ENCODE measurements at places on chromosomes 2 and 18.

- no peak for DNase-seq
Observed at GRCh38 chr2:165876712-165877111, 76.9 kb downstream of the TTC21B start.

DNA sequence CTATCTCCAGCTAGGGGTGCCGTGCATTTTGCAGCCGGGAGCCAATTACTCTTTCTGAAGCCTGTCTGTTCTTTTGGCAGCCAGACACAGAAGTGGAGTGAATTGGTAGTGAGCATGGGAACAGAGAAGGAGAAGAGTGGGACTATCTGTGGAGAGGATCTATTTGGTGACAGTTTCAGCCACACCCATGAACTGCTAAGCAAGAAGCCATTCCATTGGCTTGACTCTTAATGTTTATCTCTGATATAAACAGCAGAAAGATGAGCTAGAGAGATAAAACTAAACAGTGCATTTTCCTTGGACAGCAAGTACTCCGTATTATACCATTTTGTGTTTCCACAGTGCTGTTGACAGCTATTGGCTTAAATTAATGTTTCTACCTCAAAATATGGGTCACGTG lies 259.6 kb upstream of the THUMPD2 start:
- DNase-seq: peak; percentile 32

DNA sequence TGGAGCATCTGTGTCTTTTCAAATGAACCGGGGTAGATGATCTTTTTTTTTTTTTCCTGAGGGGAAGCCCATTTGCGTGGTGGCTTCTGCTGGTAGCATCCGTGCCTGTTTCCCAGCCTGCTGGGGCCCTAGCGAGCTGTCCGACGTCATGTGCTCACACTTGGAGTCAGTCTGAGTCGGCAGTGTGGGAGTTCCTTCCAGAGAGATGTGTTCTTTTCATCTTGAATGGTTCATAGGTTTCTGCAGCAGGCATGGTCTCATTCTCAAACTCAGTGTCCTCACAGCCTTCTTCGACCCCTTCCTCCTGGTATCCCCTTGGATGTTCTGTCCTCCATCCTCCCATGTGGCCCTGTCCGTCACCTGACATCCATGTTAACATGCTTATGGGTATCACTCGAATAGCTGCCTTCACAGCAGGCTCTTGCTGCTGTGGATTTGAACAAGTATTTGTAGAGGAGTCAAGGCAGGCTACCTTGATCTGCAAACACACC lies 51.0 kb downstream of the LDLRAD4 start:
- DNase-seq: no peak

DNA sequence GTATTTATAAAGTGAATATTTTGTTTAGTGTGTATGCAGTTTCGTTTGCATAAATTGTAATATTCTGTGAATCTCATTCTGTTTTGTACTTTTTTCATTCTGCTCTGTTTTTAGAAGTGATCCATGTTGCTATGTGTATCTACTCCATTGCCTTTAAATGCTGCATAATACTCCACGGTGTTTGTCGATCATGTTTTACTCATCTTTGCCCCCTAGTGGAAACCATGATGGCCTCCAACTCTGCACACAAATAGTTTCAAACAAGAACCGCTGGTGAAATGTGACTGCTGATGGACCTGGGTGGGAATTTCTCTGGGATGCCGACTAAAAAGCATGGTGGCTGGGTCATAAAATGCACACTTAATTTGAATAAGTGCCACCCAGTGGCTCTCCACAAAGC lies 32.0 kb upstream of the SKOR2 start:
- DNase-seq: peak; percentile 36

DNA sequence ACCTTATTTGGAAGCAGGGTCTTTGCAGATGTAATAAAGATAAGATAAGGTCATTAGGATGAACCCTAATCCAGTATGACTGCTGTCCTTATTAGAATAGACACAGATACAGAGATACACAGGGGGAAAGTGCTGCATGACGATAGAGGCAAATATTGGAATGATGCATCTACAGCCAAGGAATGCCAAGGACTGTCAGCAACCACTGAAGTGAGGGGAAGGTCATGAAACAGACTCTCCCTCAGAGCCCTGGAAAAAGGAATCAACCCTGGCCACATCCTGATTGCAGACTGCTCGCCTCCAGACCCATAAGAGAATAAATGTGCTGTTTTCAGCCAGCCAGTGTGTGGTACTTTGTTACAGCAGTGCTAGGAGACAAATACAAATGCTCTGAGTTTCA lies 14.8 kb downstream of the TMEM237 start:
- DNase-seq: no peak

DNA sequence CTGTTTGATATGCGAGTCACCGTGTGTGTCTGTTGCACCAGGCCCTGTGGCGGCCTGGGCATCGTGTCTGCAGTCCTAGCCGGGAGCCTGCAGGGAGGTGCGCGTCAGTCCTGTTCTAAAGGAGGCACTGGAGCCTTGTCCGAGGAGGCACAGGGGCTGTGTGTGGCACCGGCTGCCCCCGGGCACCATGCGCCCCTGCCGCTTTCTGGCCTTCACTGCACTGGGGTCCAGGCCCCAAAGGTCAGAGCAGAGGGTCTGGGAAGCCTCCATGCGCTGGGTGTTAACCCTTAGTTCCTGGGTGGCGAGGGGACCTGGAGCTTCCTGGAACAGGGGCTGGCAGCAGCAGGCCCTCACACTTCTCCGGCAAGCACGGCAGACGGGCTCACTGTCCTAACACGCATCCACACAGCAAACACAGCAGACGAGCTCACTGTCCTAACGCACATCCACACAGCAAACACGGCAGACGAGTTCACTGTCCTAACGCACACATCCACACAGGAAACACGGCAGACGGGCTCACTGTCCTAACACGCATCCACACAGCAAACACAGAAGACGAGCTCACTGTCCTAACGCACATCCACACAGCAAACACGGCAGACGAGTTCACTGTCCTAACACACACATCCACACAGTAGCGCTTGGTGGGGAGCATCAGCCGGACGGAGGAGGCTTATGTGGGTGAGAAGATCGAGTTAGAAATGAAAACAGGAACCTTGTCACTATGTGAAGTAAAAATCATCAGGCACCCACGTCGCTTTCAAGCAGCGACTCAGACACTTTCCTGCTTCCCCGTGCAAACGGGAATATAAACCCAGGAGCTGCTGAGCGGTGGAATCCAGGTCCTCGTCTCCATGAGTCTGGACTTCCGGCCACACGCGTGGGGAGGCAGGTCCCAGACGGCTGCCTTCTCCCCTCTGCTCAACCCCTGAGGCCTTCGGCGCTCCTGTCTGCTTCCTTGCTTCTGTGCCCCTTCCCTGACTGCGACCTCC lies 65.3 kb downstream of the TPO start:
- DNase-seq: no peak

GRCh38 chr2:235311044-235311443 lies 182.8 kb upstream of the AGAP1 start:
- no peak for DNase-seq

- no peak for DNase-seq
Observed at GRCh38 chr18:73717570-73717969, 430.1 kb downstream of the FBXO15 start.

GRCh38 chr2:162925595-162925994 lies 87.0 kb upstream of the KCNH7 start:
- peak; percentile 43 for DNase-seq

DNA sequence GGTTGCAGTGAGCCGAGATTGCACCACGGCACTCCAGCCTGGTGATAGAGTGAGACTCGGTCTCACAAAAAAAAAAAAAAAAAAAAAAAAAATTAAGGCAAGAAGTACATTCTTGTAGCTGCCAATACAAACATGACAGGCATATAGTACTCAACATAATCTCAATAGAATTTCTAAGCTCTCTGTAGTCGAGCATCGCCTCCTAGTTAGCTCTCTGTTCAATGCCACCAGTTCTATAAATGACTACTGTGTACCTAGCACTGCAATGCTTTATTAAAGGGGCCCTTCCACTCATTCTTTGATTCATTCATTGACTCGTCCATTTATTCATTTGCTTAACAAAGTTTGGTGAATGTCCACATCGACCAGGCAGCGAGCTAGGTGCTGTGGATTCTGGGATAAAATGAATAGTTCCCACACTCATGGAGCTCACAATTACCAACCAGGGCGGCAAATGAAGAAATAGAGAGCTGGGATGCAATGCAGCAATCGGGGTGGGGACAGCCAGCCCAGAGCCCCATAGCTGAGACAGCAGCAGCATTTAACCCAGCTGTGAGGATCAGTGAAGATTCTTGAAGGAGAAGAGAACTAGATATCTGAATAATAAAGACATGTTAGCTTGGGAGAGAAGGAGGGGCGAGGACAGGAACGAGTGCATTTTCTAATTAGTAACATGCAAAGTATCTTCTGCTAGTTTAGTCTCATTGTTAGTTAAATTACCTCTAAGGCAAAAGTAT lies 349.8 kb downstream of the LPIN1 start:
- no peak for DNase-seq

- no peak for DNase-seq
Observed at GRCh38 chr18:74745633-74746403, 148.1 kb downstream of the ZNF407 start.

- no peak for DNase-seq
Observed at GRCh38 chr2:17301437-17301836, 216.8 kb downstream of the RAD51AP2 start.

DNA sequence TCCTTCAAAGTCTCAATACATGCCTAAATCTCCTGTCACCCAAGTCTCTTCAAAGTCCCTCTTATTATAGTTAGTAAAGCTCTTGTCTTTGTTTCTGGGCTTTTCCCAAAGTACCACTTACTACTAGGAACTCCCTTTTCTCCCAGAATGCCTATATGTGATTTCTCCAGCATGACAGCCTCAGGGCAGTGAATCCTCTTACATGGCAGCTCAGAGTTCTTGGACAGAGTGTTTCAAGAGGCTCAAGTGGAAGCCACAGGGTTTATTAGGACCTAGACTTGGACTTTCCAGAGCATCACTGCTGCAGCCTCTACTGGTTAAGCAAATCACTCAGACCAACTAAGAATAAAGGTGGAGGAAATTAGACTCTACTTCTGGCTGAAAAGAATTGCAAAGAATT lies 98.9 kb downstream of the CSRNP3 start:
- DNase-seq: no peak

GRCh38 chr2:154568413-154568812 lies 130.1 kb upstream of the KCNJ3 start:
- no peak for DNase-seq

GRCh38 chr2:225004597-225004996 lies 37.7 kb downstream of the DOCK10 start:
- DNase-seq: peak; percentile 46

- DNase-seq: no peak
Observed at GRCh38 chr2:176111309-176111663, 4.2 kb downstream of the HOXD11 start.

DNA sequence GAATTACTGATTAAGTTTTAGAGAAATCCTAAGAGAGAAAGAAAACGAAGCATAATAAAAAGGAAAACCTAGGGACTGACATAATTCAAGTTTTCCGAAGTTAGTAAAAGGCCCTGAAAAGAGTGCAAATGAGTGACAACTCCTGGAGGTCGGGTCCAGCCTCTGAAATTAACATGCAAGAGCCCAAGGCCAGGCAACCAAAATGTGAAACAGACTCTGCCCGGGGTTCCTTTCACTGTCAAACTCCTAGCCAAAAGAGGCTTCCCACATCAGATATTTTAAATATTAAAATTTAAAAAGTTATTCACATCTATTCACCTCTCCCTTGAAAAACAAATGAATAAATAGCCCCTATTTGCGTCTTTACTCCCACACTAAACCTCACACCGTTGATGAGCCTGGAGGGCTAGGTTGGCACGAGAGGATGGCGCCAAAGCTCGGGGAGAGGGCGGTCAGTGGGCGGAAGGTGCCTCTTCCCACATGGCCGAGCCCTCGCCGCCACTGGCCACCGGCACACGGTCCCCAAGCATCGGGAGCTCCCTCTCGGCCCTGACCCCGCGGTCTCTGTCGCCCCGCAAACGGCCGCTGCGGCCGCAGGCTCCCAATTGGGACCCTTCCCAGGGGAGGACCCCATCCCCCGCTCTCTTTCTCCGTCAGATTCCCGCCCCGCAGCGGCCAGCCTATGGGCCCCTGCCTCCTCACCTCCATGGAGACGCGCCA lies 630 bp downstream of the PPM1G start:
- DNase-seq: no peak

DNA sequence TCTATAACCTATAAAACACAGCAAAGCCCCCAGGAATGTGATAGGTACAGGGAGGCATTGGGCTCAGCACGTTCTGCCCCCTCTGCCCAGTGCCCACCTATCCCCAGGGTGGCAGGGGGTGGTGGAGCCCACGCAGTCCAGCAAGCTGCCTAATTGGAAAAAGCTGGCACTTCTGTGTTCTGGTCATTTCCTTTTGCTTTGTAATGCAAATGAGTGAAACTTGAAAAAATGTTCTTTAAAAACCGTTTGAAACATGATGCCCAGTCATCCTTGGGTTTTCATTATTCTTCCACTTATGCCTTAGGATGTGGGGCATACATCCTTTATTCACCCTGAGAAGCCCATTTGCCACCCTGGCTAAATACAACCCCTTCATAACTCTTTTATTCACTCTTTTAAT lies 89.9 kb upstream of the LTBP1 start:
- DNase-seq: no peak

DNA sequence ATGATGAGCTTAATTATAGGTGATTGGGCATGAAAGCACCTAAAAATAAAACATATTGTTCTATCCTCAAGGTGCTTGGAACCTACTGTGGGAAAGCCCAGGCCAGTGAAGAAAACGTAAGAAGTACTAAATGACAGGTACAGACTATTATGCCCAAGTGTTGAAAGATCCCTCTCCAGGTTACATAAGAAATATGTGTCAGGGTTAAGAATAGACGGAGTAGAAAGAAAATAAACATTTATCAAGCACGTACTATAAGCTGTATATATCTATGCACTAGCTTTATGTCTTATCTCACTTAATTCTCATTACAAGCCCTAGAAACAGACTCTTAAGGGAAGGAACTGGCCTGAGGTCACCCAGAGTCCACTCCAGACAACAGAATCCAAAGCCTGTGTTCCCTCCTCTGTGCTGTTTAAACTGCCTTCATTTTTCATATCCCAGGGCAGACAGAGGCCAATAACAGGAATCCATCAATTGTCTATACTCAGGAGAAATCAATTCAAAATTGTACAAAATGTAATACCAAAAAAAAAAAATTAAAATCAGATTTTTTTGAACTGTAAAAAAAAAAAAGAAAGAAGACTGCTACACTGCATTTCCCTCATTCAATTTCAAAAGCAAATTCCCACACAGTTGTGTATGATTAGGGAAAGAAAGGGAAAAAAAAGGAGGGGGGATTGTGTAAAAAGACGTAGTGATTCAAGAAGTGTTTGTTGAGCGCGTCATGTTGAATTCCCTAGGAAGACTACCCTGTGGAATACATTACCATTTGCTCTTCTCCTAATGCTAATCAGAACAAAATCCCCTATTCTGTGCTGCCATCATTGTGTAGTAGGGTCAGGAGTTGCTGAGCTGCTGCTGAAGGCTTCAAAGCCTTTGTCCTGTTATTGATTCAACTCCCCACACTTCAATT lies 156.3 kb downstream of the IRS1 start:
- DNase-seq: no peak

Data from MV-4-11 (cell line).